ENCODE measurements at places on chromosomes 1 and 21.

GRCh38 chr21:31708541-31708940, 23.4 kb downstream of the SCAF4 start:
- no peak for DNase-seq

- DNase-seq, result no peak
These were observed 705.3 kb upstream of the CHRM3 start for GRCh38 chr1:238681021-238681420.

- no peak for DNase-seq
These were observed 6.2 kb downstream of the AKIRIN1 start for GRCh38 chr1:38997034-38997900.

- no peak for DNase-seq
These were observed 69.2 kb downstream of the UBE4B start for GRCh38 chr1:10101929-10102328.

Data from activated CD8-positive, alpha-beta memory T cell treated with anti-CD3 and anti-CD28 coated beads for 1 hour (primary cell).